Right renal pelvis (tissue), 4 donors: ENCODE measurements at places on chromosomes 2 and 18. TPM values are rescaled to one million over a fixed set of nuclear protein-coding genes. Genes with fewer than 3 reads are reported as not detected.

DNA sequence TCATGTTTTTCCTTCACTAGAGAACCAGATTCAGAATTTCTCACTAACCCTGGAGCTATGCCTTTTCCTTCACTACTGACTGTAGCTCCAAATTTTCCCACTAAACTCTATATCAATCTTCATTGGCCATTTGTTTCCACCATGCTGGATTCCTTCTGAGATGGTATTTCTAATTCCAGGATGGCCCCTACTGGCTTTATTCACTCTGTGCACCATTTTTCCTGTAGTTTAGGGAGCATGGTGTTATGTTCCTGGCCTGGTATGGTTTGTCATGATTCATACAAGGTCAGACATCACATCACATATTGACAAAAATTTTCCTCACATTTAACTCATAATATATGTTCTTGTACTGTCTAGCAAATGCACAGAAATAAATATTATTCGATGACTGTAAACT is 229.2 kb upstream of the TFPI start:
- no peak for DNase-seq

Gene AGXT
- polyA plus RNA-seq, result 0.21 TPM

Gene CLEC4F
- not detected for polyA plus RNA-seq

Gene UGT1A4
- not detected for polyA plus RNA-seq

DNA sequence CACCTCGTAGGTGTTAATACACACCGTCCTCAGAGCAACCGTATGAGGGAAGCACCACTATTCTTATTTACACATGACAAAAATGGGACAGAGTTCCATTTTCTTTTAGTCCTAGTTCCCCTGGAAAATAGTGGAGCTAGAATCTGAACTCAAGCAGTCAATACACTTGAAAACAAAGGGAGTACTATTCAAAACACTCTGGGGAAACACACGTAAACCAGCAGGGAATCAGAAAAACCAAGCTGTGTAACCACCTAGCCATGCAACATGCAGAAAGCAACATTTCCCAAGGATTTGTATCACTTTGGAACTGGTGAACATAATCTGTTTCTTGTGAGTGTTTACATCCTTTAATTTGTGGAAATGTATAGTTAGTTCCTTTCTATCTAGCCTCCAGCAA is 208.2 kb downstream of the UBE2E3 start:
- DNase-seq, result no peak

GRCh38 chr18:55300421-55300935 is 287.5 kb downstream of the TCF4 start:
- no peak for DNase-seq

DNA sequence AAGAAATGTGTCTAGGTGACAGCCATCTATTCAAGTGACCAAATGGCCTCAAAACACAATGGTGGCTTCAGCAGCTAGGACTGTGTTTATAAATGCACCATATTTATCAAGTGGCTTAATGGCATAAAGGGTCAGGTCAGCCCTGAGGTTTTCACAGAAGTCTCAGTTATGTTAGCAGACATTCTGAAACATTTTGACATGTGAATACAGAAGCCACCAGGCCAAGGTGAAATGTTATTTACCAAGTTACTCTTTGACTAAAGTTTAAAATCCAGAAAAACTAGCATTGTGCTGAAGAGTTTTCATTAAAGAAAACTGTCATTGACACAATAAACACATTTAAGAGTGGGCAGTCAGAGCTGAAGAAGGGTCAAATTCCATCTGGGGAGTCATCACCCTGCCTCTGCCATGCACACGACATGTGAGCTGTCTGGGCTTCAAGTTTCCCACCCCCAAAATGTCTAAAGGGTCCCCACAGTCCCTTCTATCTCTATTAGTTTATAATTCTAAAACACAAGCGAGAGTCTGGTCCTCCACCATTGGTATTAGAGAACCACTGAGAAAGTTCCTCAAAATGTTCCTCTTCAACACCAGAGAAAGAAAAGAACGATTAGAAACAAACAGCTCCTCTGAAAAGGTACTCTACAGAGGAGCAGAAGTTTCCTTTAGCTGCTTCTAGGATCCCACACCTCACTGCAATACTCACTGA is 77.5 kb upstream of the FZD5 start:
- no peak for DNase-seq

Gene FKBP1B
- 11.6 TPM for polyA plus RNA-seq

DNA sequence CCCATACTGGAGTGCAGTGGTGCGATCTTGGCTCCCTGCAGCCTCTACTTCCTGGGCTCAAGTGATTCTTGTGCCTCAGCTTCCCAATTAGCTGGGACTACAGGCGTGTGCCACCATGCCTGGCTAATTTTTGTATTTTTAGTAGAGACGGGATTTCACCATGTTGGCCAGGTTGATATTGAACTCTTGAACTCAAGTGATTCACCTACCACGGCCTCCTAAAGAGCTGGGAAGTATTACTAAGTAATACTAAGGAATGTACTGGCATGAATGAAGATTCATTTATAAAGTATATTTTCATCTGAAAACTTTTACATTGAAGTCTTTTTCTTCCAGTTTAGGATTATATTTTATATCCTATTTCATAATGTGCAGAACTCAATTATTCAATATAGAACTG is 38.1 kb downstream of the NUP35 start:
- no peak for DNase-seq

Gene GREB1L
- polyA plus RNA-seq, result 1.7 TPM

Gene KCNG3
- polyA plus RNA-seq, result 0.66 TPM

Gene RAB31
- 36.0 TPM for polyA plus RNA-seq

DNA sequence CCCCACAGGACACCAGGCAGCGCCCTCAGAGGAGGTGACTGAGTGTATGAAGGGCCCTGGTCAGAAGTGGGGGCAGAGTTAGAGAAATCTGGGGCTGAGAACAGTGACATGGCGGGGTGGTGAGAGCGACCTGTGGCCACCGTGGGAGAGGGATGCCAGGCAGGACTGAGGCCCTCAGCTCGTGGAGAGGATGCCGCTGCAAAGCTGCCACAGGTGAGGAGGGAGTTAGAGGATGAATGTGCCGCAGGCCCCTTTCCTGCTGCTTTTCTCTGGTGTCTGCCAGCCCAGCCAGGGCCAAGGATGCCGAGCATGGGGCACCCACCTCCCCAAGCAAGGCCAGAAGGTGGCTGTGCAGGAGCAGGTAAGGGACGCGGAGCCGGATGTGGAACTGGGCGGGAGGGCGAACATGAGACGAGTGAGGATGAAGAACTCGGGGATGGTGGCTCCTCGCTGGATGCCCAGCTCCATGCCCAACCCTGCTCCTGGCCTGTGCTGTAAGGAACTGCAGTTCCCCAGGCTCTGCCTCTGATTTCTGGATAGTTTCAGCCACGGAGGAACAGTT is 269.2 kb upstream of the HDAC4 start:
- DNase-seq, result no peak

DNA sequence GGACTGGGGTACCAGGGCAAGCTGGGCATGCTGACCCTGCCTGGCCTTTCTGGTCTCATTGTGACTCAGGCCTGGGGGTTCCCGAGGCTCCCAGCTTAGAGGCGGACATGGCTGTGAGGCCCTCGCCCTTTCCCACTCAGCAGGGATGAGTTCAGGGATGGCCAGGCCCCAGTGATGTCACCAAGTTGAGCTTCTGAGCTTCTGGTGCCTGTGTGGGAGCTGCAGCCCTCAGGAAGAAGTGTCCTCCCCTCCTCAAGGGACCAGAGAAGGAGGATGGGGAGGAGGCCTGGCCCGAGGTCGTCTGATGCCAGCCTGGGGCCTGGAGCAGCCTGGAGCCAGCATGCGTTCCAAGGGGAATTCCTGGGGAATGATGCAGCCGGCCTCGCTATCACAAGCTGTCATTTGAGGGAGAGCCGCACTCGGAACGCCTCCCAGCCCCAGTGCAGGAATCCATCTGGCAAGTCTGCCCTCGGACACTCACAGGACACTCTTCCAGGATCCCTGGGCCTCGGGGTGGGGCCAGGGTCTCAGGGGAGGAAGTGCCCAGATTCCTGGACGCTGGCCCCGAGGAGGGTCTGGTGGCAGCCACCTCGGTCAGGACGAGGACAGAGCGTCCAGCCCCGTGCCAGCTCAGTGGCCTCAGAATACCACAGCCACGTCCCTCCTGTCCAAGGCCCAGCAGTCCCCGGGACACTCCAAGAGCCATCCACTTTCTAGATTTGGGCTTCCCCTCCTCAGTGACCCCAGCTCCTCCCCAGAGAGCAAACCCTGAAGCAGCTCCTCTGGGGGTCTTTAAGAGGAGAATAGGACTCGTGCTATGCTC is 61.2 kb upstream of the GPC1 start:
- DNase-seq, result no peak

Gene SERPINB4
- not detected for polyA plus RNA-seq

Gene IL37
- 0.27 TPM for polyA plus RNA-seq

DNA sequence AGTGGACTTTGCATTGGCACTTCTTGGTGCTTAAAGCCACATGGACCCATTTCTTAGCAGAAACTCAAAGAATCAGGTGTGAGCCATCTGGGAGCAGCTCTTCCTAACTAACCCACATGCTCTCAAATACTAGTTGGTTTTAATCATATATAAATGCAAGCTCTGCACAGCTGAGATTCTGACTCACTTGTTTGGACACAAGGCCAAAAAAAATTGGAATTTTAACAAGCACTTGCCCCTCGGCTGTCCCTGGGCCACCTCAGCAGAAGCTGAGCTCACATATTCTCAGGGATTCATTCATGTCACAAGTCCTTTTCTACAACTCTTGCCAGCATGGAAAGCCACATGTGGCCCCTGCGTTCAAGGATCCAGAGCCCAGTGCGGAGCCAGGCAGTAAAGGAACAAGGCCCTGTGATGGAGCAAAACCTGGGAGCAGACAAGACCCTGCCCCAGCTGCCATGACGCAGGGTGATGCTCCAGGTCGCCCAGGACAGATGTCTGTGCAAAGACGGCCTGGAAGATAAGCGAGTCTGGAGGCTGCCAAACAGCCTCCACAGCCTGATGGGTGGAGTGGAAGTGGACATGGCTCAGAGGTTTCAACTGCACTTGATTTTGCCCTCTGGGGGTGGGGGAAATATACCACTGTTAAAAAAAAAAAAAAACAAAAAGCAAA is 266.5 kb downstream of the EIPR1 start:
- no peak for DNase-seq

- DNase-seq, result no peak
These were observed 45.1 kb upstream of the LRP1B start for GRCh38 chr2:142175813-142176338.

Gene M1AP
- polyA plus RNA-seq, result 0.40 TPM

DNA sequence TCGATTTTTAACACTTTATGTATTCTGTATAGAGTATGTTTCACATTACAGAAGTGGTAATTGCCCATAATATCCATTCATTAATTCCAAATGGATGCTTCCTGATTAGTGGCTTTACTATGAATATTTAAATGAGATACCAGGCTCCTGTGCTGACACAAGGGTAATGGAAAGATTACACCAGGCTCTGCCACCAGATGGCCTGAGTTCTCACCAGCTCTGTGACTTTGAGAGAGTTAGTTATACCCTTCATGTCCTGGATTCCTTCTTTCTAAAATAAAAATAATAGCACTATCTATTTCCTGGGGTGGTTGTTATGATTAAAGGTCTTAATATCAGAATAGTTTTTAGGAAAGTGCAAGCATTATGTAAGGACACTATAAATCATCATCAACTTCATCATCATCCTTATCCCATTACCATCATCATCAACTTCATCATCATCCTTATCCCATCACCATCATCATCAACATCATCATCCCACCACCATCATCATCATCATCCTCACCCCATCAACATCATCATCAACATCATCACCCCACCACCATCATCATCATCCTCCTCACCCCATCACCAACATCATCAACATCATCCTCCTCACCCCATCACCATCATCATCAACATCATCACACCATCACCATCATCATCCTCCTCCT is 151.8 kb downstream of the DNER start:
- no peak for DNase-seq

Gene TUBA3E
- polyA plus RNA-seq, result not detected

GRCh38 chr2:74696829-74697228 is 42.8 kb downstream of the SEMA4F start:
- no peak for DNase-seq

GRCh38 chr18:703213-703967 is 9.0 kb downstream of the ENOSF1 start:
- DNase-seq, result no peak

DNA sequence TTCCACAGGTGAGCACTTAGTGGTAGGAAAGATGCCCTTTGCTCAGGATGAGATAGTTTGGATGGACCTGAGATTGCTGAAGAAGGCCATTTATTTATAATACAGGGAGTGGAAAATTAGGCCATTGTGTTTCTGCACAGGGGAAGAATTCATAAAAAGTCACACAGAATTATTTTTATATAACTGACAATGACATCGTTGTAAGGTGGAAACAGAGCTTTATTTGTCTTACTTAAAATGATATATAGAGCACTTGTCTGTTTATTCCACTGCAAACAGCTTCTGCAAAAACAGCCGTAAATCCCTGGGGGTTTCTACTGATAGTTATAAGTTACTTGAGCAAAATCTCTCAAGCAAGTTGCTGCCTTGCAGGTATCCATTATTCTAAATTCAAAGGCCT is 158.1 kb upstream of the ZNF521 start:
- no peak for DNase-seq

Gene ADAM23
- 5.7 TPM for polyA plus RNA-seq

Gene C2orf74
- 46.1 TPM for polyA plus RNA-seq

DNA sequence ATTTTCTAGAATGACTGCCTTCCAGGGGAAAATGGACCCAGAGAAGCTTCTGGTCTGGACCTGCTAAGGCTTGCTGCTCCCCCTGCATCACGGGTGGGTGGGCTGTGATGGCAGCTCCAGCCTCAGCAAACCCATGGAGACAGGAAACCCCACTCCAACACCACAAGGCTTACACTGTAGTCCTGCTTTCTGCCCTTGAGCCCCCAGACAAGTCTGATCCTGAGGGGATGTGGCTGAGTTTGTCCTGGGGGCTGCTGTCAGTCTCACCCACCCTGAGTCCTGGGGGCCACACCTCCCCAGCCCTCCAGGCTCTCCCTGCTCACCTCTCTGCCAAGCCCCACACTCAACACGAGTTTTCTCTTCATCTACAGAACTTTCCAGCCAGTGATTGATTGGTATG is 279.4 kb downstream of the EIPR1 start:
- no peak for DNase-seq

Gene PMAIP1
- polyA plus RNA-seq, result 3.4 TPM

DNA sequence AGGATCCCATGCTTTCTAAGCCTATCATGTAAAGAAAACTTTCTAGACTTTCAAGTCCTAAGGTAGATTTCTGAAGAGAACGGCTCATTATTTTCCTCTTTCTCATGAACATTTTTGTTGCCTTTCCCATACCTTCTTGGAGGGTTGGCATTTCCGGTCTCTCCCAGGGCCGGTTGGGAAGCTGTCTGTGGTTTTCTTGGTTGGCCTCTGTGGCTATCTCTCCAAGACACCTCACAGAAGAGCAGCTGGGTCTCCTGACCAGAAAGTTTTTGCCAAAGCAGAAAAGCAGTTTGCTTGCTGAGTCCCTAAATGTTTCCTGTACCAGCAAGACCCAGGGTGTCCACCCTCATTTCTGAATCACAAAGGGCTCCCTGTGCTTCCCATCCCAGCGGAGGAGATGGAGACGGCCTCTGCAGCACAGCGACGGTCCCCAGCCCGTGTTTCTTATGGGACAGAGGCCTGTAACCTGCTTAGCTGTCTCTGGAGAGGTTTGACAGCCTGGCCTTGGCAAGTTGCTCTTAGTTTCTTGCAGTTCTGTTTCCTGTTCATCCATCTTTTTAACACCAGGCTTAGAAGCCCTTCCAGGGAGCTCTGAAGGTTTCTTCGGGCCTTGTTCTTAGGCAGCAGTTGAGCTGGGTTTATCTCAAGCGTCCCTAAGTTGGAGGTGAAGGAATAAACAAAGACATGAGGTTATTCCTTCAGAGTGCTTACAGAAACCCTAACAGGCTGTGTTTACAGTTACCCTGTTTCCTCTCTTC is 39.8 kb downstream of the GREB1 start:
- no peak for DNase-seq
